ENCODE measurements at places on chromosomes 11 and 22.

DNA sequence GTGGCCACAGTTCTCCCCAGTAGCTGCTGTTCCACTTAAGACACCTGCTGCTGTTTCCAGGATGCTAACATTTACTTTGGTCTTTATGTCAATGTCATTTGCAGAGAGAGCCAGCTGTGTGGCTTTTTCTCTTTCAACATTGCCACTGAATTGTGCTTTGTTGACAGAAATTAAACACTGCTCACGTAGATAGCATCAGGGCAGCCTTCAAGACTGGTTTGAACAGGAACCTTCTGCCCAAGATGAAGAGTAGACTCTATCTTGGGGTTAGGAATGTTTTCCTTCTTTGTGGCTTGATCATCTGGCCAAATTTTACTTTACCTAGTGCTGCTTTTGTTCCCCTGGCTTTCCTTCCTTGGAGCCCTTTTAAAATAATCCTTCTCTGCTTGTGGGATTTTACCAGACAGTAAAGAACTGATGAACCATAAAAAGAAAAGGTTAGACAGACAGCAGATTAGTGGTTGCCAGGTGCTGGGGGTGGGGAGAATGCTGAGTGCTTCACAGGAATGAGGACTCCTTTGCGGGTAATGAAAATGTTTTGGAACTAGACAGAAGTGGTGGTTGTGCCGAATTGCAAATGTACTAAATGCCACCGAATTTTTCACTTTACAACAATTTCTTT, 22.7 kb upstream of the XBP1 start:
- DNase-seq: peak; percentile 87
- H3K36me3 ChIP-seq: no peaks in the 10 kb centered on the region
- no peak overlapping the region for H3K4me3 ChIP-seq
- peak overlapping the region; percentile 89 for H3K27ac ChIP-seq

DNA sequence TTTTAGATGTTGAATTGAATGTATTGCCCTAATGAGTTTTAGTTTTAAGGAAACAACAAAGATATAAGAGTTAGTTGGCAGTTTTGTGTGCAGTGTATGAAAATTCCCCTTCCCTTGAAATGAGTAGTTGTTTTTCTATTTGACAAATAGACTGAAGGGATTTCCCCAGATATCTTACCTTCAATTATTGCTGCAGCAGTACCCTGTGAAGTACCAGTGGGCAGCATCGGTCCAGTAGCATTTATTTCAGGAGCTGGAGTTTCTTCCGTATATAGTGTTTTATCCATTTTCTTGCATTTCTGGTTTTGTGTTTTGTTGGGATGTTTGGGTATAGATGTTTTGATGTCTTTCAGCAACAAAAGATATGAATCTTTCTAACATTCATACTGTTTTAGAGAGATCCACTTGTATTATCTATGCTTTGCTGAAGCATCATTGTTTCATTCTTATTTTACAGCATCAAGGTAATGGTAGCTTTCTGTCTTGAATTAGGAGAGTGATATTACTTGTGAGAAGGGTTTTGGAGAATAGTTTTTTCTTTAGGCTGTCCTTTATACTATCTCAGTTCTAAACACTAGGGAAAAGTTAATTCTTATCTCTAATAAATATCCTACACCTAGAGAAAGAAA, 7.4 kb downstream of the KMT2A start:
- H3K36me3 ChIP-seq: no peaks in the 10 kb centered on the region
- H3K4me3 ChIP-seq: no peak overlapping the region
- peaks cover 50% of the 10 kb centered on the region for H3K4me1 ChIP-seq
- no peak overlapping the region for H3K27ac ChIP-seq
- peak; percentile 13 for DNase-seq

- peak overlapping the region; percentile 45 for H3K4me3 ChIP-seq
- no peaks in the 10 kb centered on the region for H3K27me3 ChIP-seq
- peaks cover 17% of the 10 kb centered on the region for H3K36me3 ChIP-seq
- peak; percentile 27 for DNase-seq
- no peak overlapping the region for H3K27ac ChIP-seq
- H3K4me1 ChIP-seq: peaks cover 17% of the 10 kb centered on the region
These were observed 415 bp downstream of the CENATAC start for GRCh38 chr11:118998388-118998717.

DNA sequence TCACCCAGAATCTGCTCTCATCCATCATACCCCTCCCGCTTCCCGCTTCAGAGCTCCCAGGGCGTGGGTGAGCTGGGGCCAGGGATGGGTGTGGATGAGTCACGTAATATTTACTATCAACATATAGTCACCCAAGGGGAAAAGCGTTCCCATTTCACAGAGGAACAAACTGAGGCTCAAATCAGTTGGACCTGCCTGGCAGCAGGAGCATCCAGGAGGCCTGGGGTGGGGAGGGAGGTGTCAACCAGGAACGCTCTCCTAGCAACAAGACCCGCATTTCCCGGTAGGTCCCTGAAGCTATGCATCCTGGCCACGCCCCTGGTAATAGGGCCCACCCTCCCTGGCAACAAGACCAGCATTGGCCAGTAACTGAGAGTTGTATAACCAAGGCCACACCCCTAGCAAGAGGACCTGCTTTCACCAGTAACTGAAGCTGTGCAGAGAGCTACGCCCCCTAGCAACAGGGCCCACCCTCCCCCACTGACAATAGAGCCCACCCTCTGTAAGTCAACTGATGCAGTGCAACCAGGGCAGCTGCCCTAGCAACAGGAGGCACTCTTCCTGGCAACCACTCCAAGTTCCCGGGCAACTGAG, 32.7 kb upstream of the TXNRD2 start:
- H3K27ac ChIP-seq: no peak overlapping the region
- no peak for DNase-seq
- H3K4me3 ChIP-seq: no peak overlapping the region
- no peaks in the 10 kb centered on the region for H3K27me3 ChIP-seq
- H3K36me3 ChIP-seq: peaks cover 37% of the 10 kb centered on the region

DNA sequence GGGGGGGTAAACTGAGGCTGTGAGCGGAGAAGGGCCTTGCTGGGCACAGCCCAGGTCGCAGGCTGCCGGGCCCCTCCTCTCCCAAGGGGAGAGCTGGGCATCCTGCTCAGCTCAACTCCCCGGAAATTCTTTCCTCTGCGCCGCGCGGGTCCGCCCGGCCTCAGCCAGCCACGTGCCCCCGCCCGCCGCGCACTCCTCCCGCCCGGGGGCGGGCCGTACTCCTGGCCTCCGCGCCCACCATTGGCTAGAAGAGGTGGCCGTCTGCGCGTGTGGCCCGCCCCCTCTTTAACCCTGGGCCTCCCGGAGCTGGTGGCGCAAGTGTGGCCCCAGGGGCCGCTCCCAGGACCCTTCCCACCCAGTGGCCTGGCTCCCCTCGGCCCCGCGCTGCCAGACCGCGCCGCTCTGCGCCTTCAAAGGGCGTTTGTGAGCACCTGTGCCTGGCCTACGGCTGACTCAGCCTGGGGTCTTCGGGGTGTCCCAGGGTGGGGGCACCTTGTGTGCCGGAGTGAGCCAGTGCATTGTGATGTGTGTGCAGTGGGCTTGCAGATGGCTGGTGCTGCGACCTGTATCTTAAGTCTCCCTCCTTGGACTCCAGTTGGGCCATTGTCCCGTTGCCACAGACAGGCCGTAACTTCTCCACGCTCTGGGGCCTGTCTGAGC, 2.0 kb downstream of the MRGPRF start:
- no peaks in the 10 kb centered on the region for H3K4me1 ChIP-seq
- H3K27me3 ChIP-seq: peaks cover 4% of the 10 kb centered on the region
- H3K4me3 ChIP-seq: no peak overlapping the region
- H3K36me3 ChIP-seq: no peaks in the 10 kb centered on the region
- DNase-seq: peak; percentile 33

GRCh38 chr11:79040348-79040747, 400.5 kb downstream of the TENM4 start:
- no peak overlapping the region for H3K4me3 ChIP-seq
- no peak overlapping the region for H3K27ac ChIP-seq
- peaks cover 26% of the 10 kb centered on the region for H3K4me1 ChIP-seq
- no peaks in the 10 kb centered on the region for H3K36me3 ChIP-seq
- no peaks in the 10 kb centered on the region for H3K27me3 ChIP-seq

DNA sequence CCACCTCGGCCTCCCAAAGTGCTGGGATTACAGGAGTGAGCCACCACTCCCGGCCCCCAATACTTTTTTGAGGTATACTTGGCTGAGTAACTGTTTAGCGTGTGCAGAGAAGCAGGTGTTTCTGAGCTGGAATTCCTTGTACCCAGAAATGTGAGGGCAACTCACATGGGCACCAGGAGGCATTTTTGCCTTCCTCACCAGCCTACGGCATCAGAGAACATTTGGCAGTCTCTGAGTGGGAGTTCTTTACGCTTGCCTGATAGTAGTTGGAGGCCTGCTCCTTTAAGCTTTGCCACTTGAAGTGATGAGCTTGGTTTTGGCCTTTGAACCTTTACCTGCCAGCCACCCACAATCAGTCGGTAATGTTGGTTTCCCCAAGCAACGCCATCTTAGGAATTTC, 9.2 kb downstream of the PARVB start:
- no peak overlapping the region for H3K4me3 ChIP-seq
- H3K27me3 ChIP-seq: no peaks in the 10 kb centered on the region
- H3K4me1 ChIP-seq: peaks cover 25% of the 10 kb centered on the region
- no peaks in the 10 kb centered on the region for H3K36me3 ChIP-seq

GRCh38 chr22:22817468-22818201, 70.0 kb upstream of the IGLL5 start:
- H3K4me3 ChIP-seq: no peak overlapping the region
- H3K36me3 ChIP-seq: no peaks in the 10 kb centered on the region
- H3K27me3 ChIP-seq: no peaks in the 10 kb centered on the region
- DNase-seq: no peak
- H3K27ac ChIP-seq: no peak overlapping the region
- H3K4me1 ChIP-seq: no peaks in the 10 kb centered on the region

DNA sequence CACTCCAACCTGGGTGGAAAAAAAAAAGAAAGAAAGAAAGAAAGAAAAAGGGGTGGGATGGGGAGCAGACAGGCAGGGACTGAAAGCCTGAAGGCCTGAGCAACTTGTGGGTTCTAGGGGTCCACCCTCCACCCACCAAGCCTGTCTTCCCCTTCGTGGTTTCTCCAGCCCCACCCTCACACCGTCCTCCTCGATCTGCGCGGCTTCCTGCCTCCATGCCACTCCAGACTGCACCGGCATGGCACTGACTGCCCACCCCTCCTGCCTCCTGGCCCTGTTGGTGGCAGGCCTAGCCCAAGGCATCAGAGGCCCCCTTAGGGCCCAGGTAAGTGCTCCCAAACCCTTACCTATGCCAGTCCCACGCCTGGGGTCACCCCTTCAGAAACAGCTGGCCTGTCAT, at the start of gene CTSW:
Gene CTSW, plus strand, starts transcription at position 221 of the 400 bp plus-strand sequence. Its CDS starts 18 bp downstream, at position 239.
- no peak within 1 kb of the TSS for H3K4me3 ChIP-seq
- H3K36me3 ChIP-seq: peaks cover 16% of the 10 kb centered on the region
